ENCODE measurements at places on chromosomes 2 and 18. TPM values are rescaled to one million over a fixed set of nuclear protein-coding genes. Genes with fewer than 3 reads are reported as not detected.

The SPP2 gene
- not detected for total RNA-seq

The CYP1B1 gene
- 50.8 TPM for total RNA-seq

The FOSL2 gene
- total RNA-seq: 134 TPM

The KLHL30 gene
- not detected for total RNA-seq

The MEP1B gene
- not detected for total RNA-seq

The SLC4A5 gene
- total RNA-seq: 2.1 TPM

The LRRC30 gene
- not detected for total RNA-seq

The DSEL gene
- 55.2 TPM for total RNA-seq

The DGKD gene
- 46.1 TPM for total RNA-seq

The ABCB11 gene
- total RNA-seq: 0.29 TPM

The CTNNA2 gene
- 0.88 TPM for total RNA-seq

The DNMT3A gene
- 45.6 TPM for total RNA-seq

The MALT1 gene
- total RNA-seq: 22.1 TPM

The GCC2 gene
- total RNA-seq: 79.4 TPM

The ZSWIM2 gene
- total RNA-seq: not detected

The PRADC1 gene
- total RNA-seq: 2.3 TPM

The FLACC1 gene
- 1.5 TPM for total RNA-seq

The SPC25 gene
- total RNA-seq: 9.5 TPM

The LAMA1 gene
- 1.8 TPM for total RNA-seq

The LBX2 gene
- not detected for total RNA-seq

The RFTN2 gene
- total RNA-seq: 2.0 TPM

The SLC5A7 gene
- total RNA-seq: not detected

The LOXHD1 gene
- not detected for total RNA-seq

The HOXD3 gene
- total RNA-seq: 20.4 TPM

The MBD5 gene
- 77.9 TPM for total RNA-seq

The GALNT13 gene
- 4.1 TPM for total RNA-seq

The LINC00305 gene
- not detected for total RNA-seq

The LIMS2 gene
- total RNA-seq: 81.5 TPM

The KIAA2012 gene
- 0.15 TPM for total RNA-seq

The ALPP gene
- not detected for total RNA-seq

The SCN7A gene
- 74.1 TPM for total RNA-seq

The ZNF521 gene
- total RNA-seq: 50.2 TPM

The CPO gene
- not detected for total RNA-seq

The TCF7L1 gene
- 0.59 TPM for total RNA-seq

The PJVK gene
- total RNA-seq: 7.5 TPM

The HOXD13 gene
- total RNA-seq: not detected

The PLB1 gene
- 6.6 TPM for total RNA-seq

The DLX1 gene
- not detected for total RNA-seq

The CRYGC gene
- not detected for total RNA-seq

The HOXD8 gene
- total RNA-seq: 49.8 TPM

The PSMA8 gene
- total RNA-seq: not detected

The SFTPB gene
- total RNA-seq: not detected

The TNFRSF11A gene
- 7.4 TPM for total RNA-seq

The SLC25A52 gene
- total RNA-seq: not detected

The ZDBF2 gene
- 9.7 TPM for total RNA-seq

The TUBB6 gene
- 456 TPM for total RNA-seq

Data from uterus (tissue), 4 donors.